ENCODE measurements at places on chromosomes 16 and 17. TPM values are rescaled to one million over a fixed set of nuclear protein-coding genes. Genes with fewer than 3 reads are reported as not detected.

DNA sequence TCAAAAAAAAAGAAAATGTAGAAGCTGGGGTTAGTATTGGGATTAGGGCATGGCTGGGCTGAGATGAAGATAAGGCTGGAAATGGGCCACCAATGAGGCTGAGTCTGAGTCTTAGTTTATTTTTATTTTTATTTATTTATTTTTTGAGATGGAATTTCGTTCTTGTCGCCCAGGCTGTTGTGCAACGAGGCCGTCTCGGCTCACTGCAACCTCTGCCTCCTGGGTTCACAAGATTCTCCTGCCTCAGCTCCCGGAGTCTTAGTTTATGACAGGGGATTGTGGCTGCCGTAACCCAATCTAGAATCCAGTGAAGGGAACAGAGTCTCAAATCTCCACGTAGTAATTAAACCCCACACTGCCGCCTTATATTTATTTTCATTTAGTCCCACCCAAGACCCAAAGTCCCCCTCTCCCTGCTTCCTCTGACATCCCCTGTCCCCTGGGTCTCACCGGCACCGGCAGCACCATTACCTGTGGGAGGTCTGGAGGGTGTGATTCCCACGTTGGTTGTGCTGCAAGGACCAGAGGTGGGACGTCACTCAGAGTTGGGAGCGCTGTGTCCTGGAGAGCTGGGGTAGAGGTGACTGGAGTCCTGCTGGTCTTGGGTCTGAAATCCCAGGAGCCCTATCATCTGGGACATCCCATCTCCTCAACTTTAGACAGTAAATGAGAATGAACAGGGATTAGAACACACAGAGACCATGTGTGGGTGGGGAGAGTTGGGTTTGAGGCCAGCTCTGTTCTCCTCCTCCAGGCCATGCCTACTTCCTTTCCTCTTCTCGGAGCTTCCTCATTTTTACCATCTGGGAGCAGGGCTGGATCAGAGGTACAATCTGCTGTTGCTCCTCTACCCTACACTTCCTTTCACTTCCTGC is at the start of gene CLEC10A:
Gene CLEC10A (minus strand): TSS at position 671 of the 875 bp plus-strand sequence. CDS start 1,439 bp downstream, outside the sequence.
- H3K36me3 ChIP-seq, result no peaks in the 10 kb centered on the region
- no peaks in the 10 kb centered on the region for H3K4me1 ChIP-seq
- H3K4me3 ChIP-seq, result no peak within 1 kb of the TSS
- DNase-seq, result no peak
- peaks cover 8% of the 10 kb centered on the region for H3K27me3 ChIP-seq

Gene KRT33B
- total RNA-seq, result not detected

DNA sequence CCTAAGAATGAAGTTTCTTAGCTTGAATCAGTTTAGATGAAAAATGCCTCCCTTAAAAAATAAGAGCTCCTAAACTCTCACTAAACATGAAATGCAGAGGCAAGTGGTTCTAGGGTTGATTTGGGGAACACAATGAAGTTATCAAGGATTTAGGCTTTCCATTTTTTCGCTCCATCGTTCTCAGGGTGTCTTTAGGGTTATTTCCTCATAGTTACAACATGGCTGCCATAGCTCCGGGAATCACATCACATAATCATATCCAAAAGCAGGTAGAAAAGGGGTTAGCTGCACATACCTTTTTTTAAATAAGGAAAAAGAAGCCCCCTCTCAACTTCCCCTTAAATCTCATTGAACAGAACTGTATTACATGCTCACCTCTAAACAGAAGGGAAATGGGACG is 21.4 kb downstream of the ZP2 start:
- H3K36me3 ChIP-seq, result no peaks in the 10 kb centered on the region
- H3K27me3 ChIP-seq, result no peaks in the 10 kb centered on the region
- H3K27ac ChIP-seq, result no peak overlapping the region
- H3K4me3 ChIP-seq, result no peak overlapping the region
- H3K4me1 ChIP-seq, result no peaks in the 10 kb centered on the region

DNA sequence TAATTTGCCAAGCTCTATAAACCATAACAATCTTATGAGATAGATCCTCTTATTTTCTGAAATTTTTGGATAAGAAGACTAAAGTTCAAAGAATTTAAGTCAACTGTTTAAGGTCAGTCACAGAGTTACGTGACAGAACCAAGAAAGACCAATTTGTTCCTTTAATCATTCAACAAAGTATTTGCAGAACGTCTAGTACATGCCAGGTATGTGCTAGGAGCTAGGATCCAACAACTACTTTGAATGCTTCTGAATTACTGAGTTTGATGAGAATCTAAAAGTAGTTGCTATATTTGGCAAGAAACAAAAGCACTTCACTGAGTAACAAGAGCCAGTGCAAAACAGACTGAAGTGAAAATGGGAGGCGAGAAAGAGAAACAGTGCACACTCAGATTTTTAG is 15.0 kb downstream of the GLOD4 start:
- no peaks in the 10 kb centered on the region for H3K4me1 ChIP-seq
- no peak overlapping the region for H3K27ac ChIP-seq
- no peak overlapping the region for H3K4me3 ChIP-seq
- no peak for DNase-seq

Gene KRT15
- total RNA-seq, result 2.9 TPM

DNA sequence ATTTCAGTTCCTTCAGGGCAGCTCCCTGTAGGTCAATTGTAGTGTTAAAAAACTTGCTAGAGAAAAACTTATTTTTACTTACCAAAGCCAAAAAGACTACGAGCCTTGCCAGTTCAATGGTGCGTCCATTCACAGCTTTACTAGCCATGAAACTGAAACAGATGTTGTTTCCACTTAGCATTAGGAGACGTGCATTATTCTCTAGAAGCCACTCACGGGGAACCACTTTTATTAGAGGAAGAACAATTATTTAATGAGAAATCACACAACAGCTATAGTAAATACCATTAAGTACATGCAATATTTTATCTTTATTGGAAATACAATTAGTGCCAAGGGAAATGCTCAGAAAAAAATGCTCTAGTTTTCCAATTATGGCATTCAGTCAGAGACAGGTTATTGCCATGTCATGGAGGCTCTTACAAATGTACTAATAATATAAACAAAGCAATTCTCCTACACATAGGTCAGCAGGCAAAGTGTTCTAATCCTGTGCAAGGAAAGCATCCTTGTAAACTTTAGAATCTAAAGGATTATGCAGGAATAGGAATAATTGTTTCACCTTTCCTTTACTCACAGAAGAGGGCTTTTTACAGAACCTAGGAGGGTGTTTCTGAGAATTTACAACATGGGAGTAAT is 17.4 kb downstream of the LASP1NB start:
- H3K27ac ChIP-seq, result no peak overlapping the region
- DNase-seq, result no peak
- no peaks in the 10 kb centered on the region for H3K36me3 ChIP-seq
- H3K27me3 ChIP-seq, result no peaks in the 10 kb centered on the region
- no peak overlapping the region for H3K4me3 ChIP-seq

GRCh38 chr16:56163938-56164337 is 27.4 kb upstream of the GNAO1 start:
- H3K36me3 ChIP-seq, result no peaks in the 10 kb centered on the region
- H3K4me1 ChIP-seq, result no peaks in the 10 kb centered on the region
- no peak for DNase-seq
- no peak overlapping the region for H3K4me3 ChIP-seq
- no peak overlapping the region for H3K27ac ChIP-seq
- H3K27me3 ChIP-seq, result peaks cover 8% of the 10 kb centered on the region

Gene RAB26
- total RNA-seq, result 20.4 TPM

Gene ERN2
- total RNA-seq, result 0.71 TPM

Gene CD300LB
- not detected for total RNA-seq

Gene SPATA22
- total RNA-seq, result not detected

DNA sequence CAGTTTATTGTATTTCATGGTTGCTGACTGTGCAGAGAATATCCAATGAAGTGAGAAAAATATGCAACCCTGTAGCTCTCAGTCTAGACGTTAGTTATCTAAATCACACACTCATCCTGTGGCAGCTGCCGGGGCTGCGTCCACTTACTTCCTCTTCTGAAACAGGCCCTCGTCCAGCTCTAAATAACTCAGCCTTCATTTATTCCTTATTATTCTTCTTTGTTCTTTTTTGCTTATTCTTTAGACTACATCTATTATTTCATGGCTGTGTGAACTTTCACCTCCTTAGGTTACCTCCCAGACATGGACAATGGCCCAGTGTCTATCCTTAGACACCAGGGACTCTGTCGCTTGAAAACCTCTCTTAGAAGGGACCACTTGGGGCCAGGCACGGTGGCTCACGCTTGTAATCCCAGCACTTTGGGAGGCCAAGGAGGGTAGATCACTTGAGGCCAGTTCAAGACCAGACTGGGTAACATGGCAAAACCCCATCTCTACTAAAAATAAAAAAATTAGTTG is 3.4 kb upstream of the THUMPD1 start:
- H3K4me1 ChIP-seq, result peaks cover 7% of the 10 kb centered on the region
- no peak overlapping the region for H3K27ac ChIP-seq
- DNase-seq, result no peak
- H3K27me3 ChIP-seq, result no peaks in the 10 kb centered on the region

Data from progenitor cell of endocrine pancreas (in vitro differentiated cells).